ENCODE measurements at places on chromosomes 4 and X.

DNA sequence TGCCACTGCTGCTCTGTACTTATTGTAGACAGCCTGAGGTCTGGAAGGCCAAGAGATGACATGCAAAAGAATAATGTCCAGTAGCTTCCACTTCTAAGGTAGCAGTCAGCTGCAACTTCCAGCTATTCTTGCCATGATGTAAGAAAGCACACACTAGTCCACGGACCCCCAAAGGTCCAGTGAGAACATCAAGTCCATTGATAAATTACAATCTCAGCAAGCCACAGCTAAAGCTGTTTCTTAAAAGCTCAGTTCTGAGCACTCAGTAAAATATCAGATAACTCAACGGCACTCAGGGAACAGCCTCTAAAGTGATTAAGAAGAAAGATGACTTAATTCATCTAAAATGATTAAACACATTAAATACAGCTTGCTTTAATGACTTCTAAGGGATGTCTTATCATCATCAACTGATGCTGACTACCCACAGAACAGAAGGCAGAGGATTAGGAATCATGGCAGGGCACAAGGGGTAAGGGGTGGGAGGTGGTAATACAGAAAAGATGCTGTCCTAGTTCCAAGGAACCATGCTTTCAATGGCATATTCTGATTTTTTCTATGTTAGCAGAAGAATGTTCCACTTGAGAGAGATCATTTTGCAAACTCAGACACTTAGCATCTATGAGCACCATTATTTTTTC, 99.1 kb upstream of the CBR4 start:
- no peak for DNase-seq

DNA sequence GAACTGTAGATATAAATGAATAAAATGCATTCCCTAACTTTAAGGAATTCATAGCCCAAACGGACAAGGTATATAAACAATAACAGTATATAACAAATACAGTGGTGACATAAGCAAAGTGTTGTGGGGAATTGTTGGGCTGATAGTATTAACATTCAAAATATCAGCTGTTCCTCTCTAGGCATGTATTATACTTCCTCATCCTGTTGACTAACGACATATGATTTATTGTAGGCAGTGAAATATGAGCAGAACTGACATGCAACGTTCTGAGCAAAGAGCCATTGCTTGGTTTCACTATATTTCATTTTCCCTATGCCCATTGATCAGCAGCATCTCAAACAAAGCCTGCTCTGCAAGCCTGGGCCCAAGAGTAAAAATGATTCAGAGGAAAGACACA, 143.9 kb downstream of the PTCHD1 start:
- DNase-seq = no peak

GRCh38 chr4:113009461-113009860, 40.0 kb upstream of the ANK2 start:
- no peak for DNase-seq

DNA sequence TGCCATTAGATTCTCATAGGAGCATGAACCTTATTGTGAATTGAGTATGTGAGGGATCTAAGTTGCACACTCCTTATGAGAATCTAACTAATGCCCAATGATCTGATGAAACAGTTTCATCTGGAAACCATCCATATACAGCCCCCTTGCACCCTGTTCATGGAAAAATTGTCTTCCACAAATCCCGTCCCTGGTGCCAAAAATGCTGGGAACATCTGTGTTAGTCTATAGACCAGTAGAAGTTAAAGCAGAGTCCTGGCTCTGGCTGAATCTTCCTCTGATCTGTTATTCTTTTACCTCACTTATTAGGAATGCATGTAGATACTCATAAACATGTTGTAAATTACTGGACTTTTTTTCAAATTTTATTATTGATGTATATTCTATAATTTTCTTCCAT, 29.2 kb downstream of the SULT1B1 start:
- DNase-seq = no peak

DNA sequence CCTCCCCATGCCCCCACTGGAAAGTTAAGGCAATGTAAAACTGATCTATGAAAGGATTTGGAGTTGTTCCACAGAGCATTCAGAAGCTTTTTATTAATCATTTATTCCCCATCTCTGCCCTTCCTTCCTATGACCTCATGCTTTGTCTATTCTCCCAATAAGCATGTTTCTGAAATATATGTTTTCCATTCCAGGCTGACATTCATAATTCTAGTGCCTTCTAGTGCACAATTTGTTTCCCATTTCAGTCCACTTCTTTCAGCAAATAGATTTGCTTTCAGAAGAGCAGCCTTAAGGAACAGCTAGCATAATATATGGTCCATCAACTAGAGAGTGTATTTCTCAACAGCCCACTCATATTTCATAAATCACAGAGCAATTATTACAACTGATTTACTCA, 77.1 kb upstream of the ATXN3L start:
- DNase-seq = no peak

DNA sequence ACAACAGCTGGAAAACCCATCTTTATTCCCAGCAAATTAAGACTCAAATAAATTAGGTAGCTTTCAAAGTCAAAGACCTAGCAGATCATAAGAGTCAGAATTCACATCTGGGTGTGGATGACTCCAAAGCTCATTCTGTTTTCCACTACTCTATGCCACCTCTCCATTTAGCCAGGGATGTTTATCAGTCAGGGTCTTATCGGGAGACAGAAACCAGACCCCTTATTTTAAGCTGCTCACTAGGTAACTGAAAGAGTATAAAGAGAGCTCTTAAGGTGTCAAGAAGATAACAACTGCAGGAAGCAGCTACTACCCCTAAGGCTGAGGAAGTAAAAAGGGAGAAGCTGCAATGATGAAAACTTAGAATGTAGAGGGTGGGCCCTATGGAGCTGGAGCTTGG, 333.7 kb upstream of the KLF3 start:
- DNase-seq = no peak

DNA sequence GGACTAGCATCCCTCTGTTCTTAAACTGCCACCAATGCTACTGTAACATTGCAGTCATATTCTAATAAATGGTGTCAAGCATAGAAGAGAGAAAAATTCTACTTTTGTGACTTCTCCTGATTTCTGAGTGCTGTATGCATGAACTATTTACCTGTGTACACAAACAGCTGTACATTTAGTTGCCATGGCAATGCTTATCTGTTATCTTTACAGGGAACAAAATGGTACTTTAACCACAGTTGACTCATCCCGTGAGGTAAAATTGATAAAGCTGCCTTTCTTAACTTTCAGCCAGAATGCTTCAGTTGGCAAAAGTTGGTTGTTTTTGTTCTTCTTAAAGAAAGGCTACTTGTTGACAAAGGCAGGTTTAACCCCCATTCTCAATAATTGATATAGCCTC, 587.5 kb upstream of the MAGEB2 start:
- DNase-seq = no peak
